ENCODE measurements at places on chromosomes 6 and 20.

GRCh38 chr6:85685713-85686112 lies 43.0 kb upstream of the SYNCRIP start:
- DNase-seq, result no peak

- no peak for DNase-seq
Measured at GRCh38 chr20:58762120-58762519, 69.5 kb downstream of the NPEPL1 start.

GRCh38 chr6:163630572-163630971 lies 216.1 kb downstream of the QKI start:
- DNase-seq, result no peak

DNA sequence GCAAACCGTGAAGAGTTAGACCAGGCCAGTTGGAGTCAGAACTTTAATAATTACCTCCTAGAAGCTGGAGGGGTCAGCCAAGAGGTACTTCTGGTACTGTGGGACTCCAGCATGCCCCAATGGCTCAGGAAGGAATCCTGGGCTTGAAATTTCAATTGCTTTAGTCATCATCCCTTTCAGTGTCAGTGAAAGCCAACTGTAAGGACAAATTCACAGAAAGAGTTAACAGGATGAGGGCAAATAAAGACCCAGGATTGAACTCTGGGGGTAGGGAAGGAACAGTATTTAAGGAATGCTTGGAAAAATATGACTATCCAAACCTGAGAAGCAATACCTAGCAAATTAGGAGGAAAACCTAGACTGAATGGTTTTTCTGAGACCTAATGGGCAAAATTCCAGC lies 735.1 kb upstream of the MARCKS start:
- DNase-seq, result peak; percentile 78

DNA sequence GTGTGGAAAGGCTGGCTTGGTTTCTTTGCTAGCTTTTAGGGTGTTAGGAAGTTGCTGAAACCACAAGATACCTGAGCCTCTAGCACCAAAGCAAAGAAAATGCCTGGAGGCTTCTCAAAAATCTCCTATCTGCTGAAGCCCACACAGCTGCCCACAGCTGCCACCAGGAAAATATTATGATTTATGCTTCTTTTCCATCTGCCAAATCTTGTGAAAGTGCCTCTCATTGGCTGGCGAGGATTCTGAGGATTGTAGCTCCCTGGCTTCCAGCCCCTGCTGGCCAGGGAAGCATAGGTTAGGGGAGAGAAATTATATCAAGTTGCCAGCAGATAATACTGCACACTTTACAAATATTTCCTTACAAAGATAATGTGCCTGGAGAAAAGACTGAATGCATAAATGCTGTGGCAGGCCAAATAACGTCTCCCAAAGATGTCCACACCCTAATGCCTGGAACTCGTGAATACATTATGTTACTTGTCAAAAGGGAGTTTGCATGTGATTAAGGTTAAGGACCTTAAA lies 98.4 kb downstream of the MRPL14 start:
- DNase-seq, result no peak
